ENCODE measurements at places on chromosomes 2 and 18.

DNA sequence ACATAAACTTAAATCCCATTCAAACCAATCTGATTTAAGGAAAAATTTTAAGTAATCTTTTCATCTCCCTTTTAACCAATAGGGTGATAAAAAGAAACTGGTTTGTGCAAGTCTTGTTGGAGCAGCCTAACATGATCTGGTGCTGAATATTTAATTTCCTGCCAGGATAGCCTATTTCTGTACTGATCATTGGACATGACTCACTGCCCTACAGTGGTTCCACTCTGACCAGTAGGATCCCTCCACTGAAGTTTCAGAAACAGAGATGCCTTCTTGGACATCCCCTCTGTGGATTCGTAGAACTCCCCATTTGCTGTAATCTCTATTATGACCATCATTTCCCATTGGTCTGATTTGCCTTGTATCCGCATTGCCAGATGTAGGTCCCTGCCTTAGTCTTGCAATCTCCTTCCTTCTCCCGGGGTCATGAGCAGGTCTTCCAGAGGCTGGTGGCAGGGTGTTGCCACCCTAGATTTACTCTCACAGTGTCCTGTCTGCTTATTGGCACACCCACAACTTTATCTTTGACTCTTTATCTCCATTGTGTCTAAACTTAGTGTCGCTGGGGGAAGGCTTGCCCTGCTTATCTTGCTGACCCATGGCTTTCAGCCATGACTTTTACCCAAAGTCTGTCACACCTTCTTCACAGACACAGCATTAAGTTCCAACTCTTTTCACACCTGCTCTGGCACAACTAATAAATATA lies 12.3 kb upstream of the SETBP1 start:
- DNase-seq = no peak

GRCh38 chr18:13131283-13131682 lies 87.3 kb upstream of the LDLRAD4 start:
- no peak for DNase-seq

GRCh38 chr2:54613386-54613785 lies 110.1 kb upstream of the EML6 start:
- DNase-seq = no peak

GRCh38 chr2:112529757-112530156 lies 12.5 kb upstream of the POLR1B start:
- peak; percentile 81 for DNase-seq

GRCh38 chr18:24398540-24398939 lies 916 bp upstream of the OSBPL1A start:
- no peak for DNase-seq

DNA sequence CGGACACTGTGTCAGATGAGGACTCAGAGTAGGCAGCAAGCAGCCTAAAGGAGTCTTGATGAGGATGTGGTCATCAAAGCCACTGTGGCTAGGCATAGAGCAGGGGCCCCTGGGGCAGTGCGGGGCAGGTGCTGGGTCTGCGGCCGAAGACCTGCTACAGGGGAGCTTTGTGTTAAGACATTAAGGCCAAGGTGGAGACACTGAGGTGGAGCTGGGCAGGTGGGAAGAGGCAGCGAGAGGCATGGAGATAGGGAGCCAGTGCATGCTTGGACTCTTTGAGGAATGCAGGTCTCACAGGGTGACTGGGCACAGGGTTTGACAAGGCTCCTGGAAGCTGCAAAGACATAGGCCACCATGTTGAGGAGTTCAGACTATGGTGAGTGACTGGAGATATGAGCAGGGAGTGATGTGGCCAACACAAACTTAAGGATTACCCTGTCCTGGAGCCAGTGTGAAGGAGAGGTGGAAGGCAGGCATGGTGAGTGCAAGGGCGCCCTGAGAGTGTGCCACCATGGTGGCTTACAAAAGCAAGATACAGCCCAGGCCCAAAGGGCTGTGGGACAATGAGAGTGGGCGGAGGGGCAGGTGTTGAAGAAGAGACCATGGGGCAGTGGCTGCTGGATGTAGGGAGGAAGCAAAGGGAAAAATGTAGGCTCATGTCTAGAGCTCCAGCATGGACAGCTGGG lies 450.9 kb upstream of the HS6ST1 start:
- DNase-seq = no peak

- no peak for DNase-seq
Measured at GRCh38 chr2:25297738-25298137, 44.0 kb downstream of the DNMT3A start.

GRCh38 chr2:175930504-175930903 lies 71.6 kb downstream of the LNPK start:
- DNase-seq = no peak

DNA sequence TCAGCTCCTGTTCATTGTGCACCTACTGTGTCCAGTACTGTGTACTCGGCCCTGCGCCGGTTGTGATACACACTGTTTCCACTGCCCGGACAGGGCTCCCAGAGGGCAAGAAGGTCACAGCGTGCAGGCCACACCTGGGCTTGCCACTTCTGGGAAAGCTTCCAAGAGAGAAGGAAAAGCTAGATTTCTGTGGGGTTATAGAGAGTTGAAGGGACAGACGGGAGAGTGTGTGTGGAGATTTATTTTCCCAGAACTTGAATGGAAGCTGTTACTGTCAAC lies 3.8 kb upstream of the CNDP1 start:
- no peak for DNase-seq

DNA sequence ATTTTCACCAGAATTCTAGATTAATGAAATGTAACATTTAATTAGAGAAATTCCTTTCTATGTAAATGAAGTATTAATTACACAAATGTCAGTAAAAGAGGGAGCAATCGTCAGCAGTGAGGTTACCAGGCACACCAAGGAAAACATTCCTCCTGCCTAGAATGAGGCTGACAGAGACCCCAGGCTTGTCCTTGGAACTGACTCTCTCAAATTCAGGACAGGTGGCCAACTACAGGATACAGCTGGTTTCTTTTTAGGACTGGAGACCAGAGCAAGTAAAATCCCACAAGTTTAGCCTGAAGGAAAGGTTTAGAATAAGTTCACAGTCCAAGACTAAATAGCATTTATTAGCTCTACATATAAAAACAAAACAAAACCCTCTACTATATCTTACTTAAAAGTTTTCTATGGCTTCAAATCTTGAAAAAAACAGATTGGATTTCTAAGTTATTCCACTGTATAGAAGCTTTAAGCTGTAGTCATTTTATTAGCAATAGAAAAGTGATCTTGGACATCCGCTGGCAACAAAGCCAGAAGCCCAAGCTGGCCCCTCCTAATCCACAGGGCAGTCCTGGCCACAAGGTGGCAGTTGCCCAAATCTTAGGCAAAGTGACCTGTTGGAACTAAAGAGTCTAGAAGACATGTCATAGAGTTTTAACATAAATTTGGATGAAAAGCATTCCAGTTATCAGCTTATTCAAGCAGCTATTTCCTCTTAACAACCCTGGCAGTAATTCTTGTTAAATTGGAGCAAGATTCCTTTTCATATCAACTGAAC lies 81.0 kb downstream of the SP3 start:
- peak; percentile 26 for DNase-seq

DNA sequence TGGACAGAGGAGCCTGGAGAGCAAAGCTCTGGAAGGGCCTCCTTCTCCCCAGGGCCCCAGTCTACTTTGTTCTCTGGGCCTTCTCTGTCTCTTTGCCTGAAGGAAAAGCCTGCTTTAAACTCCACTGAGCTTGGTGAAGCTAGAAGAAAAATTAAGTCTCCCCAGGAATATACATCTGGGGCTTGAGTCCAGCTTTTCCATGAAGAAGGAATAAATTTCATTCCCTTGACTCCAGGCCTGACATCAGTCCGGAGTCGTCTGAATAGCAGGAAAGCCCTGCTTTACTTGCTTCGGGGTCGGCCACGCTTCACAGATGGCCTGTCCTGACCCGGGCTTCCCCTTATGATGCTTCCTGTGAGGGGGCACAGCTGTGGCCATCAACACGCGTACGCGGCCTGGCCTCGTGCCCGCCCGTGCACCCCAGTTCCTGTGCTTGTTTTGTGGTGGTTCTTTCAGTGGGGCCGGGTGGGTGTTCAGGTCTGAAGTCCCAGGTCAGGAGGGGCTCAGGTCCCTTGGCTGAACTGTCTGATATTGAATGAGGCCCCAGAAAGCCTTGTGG lies 73.6 kb downstream of the ACOXL start:
- DNase-seq = no peak

DNA sequence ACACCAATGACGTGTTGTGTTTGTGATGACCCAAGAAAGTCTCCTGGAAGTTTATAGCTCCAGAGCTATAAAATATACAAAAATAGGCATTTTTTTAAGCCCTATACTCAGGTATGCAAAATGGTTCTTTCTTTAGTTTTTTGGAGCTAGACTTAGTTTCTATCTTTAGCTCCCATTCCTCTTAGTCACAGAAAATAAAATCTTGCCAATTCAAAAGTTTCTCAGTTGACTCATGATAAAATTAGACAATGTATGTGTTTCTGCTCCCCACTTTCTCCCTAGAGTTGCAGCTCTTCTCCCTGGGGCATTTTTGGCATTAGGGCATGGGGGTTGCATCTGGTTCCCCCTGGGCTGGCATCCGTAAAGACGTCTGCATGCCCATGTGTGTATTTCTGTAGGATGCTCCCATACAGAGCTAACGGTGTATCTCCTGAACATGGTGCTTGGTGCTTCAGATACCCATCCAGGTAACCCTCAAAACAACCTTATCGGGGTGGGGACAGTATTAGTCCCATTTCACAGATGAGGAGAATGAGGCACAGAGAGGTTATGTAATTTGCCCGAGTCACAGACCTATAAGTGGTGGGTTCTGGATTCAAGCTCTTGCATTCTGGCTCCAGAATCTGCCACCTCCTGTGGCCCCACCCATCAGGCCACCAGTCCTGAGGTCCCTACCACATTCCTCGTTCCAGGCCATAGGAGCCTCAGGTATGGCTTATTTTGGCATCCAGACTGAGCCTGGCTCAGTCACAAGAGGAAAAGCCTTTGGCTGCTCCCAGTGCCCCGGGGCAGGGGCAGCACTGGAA lies 43.1 kb upstream of the ASAP2 start:
- no peak for DNase-seq

GRCh38 chr18:48534364-48534763 lies 4.5 kb upstream of the CTIF start:
- DNase-seq = no peak

DNA sequence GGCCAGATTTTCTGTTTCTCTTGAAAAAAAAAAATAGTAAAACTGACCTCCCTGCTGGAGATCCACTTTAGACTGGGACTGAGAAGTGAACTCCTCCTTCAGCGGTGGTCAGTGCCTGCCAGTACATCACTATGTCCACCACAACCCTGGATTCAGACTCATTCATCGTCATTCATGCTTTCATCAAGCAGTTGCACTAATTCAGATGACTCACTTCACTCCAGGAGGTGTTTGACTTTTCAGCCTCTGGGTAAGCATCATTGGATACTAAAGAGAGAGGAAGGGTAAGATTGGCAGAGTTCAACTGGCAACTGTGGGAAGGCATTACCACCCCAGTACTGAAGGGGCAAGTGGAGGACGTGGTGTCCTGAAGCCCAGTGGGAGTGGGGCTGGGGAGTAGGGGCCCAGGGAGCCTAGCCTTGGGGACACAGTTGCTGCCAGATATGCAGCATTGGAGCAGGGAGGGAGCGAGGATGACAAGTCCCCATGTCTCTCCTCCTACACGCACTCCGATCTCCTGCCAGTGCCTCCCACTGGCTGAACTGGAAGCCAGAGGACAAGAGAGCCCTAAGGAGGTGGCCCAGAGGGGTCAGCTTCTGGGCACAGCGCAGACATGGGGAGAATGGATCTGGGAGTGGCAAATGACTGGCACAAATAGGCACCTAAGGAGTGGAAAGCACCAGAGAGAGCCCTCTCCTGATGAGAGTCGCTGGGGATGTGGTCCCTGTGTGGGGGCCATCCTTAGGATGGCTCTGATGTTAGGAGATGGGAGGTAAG lies 111.1 kb downstream of the TGFA start:
- DNase-seq = no peak

GRCh38 chr2:176284461-176285049 lies 15.3 kb downstream of the MTX2 start:
- DNase-seq = no peak

DNA sequence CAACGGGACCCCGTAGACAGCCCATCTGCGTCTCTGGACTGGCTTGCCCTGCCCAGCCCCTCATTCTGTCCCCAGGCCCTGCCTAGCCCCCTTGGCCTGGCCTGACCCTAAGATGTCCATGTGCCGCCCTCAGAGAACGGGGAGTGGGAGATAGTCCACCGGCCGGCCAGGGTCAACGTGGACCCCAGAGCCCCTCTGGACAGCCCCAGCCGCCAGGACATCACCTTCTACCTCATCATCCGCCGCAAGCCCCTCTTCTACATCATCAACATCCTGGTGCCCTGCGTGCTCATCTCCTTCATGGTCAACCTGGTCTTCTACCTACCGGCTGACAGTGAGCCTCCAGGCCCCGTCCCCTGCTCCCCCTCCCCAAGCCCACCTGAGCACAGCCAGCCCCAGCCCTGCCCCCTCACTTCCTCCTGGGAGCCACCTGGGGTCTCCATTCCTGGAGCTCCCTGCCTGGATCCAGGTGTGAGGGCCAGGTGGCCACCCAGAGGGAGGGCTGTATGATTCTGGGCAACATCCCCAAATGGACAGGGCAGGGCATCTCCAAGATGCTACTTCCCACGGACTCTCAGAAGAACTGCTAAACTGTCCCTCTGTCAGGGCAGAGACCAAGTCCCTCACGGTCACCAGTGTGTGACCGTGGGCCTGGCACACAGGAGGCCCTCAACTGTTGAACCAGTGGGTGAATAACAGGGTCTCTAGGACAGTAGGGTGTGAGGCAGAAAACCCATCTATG lies 4.0 kb downstream of the CHRND start:
- DNase-seq = no peak

GRCh38 chr2:176637142-176637485 lies 367.9 kb downstream of the MTX2 start:
- DNase-seq = no peak

DNA sequence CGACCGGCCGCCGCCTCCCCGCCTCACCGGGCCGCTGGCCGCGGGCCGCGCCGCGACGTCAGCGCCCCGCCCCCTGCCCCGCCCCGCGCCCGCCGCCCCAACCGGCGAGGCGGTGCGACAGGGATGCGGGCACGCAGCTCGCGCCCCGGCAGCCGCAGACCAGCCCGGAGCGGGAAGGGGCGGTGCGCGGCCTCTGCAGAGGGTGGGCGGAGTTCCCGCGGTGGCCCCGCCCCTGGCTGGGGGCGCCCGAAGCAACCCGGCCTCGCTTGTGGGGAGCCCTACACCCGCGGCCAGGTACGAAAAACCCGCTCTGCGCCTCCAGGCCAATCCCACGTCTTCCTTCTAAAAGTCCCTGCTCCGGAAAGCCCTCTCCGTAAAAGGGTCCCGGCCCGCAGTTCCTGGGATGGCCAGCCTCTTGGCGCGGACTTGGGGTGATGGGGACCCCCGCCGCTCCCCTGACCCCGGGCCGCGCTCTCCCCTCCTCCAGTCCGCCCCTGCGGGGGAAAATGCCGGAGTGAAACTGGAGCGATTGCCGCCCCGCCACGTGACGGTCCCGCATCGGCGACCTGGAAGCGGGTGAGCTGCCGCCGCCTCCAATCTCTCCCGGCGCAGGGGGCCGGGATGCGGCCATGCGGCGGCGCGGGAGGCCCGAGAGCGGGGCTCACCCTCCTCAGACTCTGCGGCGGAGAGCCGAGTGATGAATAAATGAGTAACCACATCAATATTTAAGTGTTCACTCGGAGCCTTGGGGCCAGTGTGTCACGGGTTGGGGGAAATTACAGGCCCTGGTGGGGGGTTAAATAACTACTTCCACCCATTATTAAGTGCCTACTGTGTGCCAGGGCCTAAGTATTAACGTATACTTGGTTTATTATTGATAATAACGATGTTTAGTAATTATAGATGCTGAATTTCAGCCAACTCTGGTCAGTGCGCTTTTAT lies at the start of gene RAB11FIP5:
TSS of gene RAB11FIP5 (minus strand) at position 36 of the 942 bp plus-strand sequence. CDS start 171 bp downstream, outside the sequence.
- peak; percentile 17 for DNase-seq

- no peak for DNase-seq
Measured at GRCh38 chr2:147487286-147487977, 357.4 kb upstream of the ACVR2A start.

All from COLO829 (cell line).